ENCODE measurements at places on chromosomes 6 and 20.

DNA sequence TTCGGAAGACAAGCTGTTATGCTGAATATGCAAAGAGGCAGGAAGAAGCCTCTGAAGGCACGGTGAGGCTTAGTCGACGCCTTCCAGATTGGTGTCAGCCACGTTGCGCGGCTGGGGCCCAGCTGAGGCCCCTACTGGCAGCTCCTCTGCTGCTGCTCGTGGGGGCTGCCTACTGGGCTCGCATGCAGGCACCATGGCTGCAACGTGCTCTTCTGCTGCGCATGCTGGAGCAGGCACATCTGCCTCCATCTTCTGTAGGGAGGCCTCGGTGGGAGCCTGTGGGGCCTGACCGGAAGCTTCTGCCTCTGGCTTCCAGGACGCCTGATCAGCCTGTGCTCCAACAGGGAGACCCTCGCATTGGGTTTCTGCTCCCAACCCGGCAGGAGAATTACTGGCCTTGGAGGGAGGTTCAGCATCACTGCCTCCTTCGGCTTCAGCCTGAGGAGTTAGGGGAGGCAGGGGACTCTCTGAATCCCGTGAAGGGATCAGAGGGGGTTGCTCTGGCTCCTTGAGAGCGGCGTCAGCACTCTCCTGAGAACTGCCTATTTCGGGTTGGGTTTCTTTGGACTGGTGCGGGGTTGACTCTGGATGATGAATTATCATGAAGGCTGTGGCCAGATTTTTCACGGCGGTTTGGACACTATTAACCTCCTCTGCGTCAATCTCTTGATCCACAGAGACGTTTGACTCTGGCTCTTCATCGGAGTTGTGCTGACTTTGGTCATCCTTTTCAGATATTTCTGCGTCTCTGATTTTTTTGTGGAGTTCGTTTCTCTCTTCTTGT, 49.1 kb downstream of the TXLNB start:
- DNase-seq, result peak; percentile 34

DNA sequence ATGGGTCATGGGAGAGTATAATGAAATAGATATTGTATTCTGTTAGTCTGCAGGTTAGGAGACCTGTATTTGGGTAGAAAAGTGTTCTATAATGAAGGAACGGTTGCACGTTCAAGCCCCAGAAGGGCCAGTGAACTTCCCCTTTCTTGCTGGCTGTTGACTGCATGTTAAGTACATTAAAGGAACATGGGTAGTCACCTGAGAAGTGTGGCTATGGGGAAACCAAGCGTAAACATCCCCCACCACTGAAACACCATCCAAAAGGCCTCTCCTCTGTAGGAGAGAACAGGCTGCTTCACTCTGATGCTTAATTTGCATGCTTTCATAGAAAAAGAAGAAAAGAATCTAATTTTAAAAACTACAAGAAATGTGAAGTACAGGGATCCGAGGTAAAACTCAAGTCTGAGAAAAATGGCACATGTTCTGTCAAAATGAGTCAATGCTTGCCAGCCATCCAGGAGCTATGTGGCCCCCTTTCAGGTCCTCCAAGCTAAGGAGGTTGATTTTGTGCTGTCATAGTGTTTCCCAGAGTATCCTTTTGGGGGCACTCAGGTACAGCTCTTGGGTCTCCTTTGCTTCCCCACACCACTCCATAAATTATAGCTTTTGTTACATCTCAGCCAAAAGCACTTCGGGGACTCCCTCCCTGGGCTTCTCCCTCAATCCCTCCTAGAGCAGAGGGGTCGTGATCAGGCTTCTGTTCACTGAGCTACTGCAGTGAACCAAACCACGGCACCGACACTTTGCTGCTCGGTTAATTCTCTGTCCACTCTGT, 283.7 kb upstream of the AGPAT4 start:
- DNase-seq, result no peak

DNA sequence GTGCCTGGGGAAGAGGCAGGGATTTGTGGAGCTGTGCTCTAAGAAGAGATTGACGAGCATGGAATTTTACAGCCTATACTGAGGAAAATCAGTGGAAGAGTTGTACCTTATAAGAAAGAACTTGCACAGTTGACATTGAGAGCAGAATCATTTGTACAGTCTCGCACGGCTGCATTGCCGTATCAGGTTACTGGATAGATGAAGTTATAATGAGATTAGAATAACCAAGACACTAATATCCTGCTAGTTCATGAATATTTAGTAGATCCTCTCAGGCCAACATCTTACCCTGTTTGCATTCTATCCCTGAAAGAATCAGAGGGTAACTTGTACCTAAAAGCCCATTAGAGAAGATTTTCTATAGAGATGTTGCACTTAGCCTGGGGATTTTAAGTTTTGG, 447.1 kb downstream of the PREX1 start:
- no peak for DNase-seq

GRCh38 chr6:158414851-158415262, 102.6 kb downstream of the TULP4 start:
- no peak for DNase-seq
